CD4-positive, alpha-beta T cell treated with Interleukin-17A for 4 hours (primary cell): ENCODE measurements at places on chromosomes 7 and 10.

DNA sequence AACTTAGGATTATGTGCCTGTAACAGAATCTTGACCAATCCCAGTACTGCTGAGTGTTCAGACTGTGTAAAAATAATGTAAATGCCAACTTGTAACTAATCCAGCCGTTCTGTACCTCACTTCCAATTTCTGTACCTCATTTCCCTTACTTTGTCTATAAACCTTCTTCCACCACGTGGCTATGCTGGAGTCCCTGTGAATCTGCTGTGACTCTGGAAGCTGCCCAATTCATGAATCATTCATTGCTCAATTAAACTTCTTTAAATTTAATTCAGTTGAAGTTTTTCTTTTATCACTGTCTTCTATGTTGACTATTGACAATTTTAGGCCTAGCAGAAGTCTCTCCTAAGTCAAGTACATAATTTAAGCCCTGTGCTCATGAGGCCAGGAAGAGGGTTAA, 215.3 kb upstream of the RHOBTB1 start:
- no peak for DNase-seq

DNA sequence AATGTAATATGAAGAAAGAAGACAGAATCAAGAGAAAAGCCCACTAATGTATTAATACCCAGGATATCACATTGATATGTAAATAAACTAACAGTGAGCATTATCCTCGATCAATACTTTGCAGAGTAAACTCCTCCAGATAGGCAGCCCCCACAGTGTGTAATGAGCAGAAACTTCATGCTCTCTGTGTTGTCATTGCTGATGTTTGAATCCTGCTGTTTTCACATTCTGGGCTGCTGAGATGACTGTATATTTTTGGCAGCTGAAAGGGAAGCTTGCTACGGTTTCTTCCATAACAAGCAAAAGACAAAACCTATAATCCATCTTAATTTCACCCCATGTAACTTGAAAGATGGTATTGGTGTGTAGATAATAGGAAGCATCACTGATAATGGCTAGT, 15.3 kb upstream of the THSD7A start:
- no peak for DNase-seq

DNA sequence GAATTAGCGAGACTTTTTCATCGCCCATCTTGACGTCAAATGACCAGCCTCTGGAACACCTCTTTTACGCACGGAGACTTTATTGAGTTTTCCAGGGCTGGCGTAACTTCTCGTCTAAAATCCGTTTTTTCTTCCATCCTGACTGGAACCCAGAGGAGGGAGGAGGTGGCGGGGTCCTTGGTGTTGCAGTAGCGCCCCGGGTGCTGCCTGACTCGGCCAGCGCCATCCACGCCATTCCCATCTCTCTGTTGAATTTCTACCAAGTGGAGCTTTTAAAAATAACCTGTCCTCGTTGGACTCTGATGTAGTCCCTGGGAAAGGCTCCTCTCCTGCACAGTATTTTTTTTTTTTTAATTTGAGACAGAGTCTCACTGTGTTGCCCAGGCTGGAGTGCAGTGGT, 155.9 kb downstream of the RGS10 start:
- DNase-seq: no peak

- no peak for DNase-seq
Measured at GRCh38 chr7:86953219-86953618, 106.2 kb downstream of the ELAPOR2 start.

- DNase-seq: no peak
Measured at GRCh38 chr7:121071132-121071531, 82.6 kb downstream of the CPED1 start.

DNA sequence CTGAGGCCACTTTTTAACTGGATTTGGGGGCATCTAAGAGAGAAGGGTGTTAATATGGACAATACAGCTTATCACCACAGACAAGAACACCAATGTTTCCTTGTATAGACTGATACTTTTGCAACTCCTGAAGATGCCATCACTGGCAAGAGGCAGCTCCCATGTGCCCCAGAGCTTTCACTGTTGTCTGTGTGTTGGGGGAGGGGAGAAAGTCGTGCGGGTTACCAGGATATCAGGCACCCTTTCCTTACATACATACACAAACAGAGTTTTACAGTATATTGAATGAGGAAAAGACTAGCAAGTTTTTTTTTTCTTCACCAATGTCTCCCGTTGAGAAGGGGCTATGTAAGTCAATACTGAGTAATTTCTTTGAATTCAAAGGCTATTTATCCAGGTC, 4.1 kb upstream of the DLX6 start:
- no peak for DNase-seq

DNA sequence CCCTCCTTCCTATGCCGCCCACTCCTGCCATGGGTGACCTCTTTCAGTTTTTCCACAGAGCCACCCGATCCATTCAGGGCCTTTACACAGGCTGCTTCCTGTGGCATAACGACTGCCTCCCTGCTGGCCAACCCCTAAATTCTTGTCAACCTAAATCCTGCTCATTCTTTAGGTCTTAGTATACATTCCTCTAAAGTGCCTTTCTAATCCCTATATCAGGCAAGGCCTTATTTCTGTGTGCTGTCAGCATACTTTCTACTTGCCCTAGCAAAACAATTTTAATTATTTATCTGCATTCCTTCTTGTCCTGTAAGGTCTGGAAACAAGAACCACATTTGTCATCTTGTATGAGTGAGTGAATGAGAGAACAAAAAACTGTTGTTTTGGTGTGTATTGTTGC, 132.4 kb downstream of the DNAH11 start:
- DNase-seq: no peak

DNA sequence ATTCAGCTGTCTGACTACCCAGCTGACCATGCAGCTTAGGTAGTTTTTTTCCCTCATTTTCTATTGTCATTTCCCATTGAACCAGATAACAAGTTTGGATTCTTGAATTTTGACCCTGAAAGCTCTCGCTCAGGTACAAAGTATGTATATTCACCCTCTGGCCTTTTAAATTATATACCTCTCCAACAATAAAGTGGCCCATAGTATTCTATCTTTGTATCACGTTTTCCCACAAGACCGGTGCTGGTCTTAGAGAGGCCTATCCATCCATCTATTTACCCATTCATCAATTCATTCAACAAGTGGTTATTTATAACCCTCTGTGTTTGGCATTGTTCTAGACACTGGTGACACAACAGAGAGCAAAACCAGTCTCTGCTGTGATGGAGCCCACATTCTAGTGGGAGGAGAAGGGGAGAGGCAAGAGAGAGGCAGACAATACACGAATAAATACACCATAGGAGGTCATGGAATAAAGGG, 35.2 kb upstream of the NPSR1 start:
- DNase-seq: no peak

GRCh38 chr10:74969530-74969929, 141.9 kb upstream of the SAMD8 start:
- DNase-seq: no peak

GRCh38 chr10:49089557-49090188, 25.6 kb downstream of the VSTM4 start:
- DNase-seq: no peak

DNA sequence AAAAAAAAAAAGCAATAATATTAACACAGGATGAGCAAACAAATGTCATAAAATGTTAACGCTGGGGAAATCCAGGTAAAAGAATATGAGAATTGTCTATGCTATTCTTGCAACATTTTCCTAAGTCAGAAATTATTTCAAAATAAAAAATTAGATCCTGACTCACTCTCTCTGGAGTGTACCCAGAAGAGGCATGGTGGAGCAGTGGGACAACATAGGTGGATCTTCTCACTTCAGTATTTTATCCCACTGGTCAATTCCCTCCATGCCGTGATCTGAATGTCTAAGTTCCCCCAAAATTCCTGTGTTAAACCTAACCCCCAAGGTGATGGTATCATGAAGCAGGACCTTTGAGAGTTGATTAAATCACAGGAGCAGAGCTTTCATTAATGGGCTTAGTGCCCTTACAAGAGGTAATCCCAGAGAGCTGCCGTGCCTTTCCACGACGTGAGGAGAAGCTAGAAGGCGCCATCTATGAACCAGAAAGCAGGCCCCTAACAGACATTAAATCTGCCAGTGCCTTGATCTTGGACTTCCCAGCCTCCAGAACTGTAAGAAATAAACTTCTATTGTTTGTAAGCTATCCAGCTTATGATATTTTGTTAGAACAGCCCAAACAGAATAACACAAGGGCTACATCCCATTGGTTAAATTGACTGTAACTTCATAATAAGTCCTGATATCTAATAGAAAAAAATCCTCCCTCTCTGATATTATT, 35.2 kb downstream of the USP6NL start:
- DNase-seq: no peak

GRCh38 chr7:108156897-108157605, 26.9 kb upstream of the LAMB4 start:
- DNase-seq: no peak

- DNase-seq: no peak
Measured at GRCh38 chr10:77189520-77189919, 448.1 kb downstream of the KCNMA1 start.
